NCI-H1694 treated with DMSO at 0.1 percent for 48 hours (cell line): ENCODE measurements at places on chromosomes 12 and 14.

- no peak for DNase-seq
Observed at GRCh38 chr14:55256586-55256985, 14.6 kb upstream of the FBXO34 start.

GRCh38 chr12:46710125-46710743 lies 115.6 kb downstream of the SLC38A4 start:
- DNase-seq = no peak

DNA sequence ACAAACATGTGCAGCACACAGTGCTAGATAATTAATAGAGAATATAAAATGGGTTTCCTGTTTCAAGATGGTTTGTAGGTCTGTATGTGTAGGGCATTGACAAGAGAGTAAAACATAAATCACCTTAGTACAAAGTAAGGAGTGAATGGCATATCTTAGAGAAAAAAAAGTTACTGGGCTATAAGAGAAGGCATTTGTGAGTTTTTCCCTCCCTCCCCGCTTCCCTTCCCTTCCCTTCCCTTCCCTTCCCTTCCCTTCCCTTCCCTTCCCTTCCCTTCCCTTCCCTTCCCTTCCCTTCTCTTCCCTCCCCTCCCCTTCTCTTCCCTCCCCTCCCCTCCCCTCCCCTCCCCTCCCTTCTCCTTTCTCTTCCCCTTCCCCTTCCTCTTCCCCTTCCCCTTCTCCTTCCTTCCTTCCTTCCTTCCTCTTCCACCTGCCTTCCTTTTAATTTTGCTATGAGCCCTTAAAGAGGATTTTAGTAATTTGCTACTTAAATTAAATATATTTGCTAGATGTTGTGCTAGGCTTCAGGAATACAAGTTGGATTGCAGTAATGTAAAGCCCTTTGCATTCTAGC lies 57.1 kb downstream of the LRRK2 start:
- no peak for DNase-seq

DNA sequence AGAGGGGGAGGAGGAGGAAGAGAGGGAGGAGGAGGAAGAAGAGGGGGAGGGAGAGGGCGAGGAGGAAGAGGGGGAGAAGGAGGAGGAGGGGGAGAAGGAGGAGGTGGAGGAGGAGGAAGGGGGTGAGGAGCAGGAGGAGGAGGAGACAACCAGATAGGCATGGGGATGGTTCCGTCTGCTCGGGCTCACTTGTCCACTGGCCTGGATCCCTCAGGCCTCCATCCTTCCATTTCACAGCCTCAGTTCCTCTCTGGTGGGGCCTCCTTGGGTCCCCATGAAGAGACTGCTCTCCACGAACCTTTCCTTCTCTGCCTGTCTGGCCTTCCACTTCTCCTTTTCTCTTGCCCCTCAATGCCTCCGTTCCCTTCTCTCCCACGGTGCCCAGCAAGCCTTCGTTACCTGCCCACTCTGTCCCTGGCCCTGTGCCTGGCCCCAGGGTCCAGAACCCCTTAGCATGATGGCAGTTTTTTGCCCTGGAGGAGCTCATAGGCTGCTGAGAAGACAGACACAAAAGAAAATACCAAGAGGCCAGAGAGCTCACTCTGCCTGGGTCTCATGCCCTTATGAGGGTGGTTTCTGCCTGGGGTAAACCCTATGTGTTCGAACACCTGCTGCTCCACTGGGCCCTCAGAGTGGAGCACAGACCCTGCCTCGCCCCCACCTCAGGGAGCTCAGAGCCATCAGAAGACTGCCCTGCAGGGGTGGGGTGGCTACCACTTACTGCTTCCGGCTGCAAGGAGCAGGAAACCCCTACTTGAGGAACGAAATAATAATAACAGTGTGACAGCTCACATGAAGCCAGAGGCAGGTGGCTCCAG lies 11.7 kb upstream of the CACNA2D4 start:
- DNase-seq = no peak

- DNase-seq = no peak
Observed at GRCh38 chr14:55099756-55100155, 29.3 kb upstream of the LGALS3 start.

- DNase-seq = no peak
Observed at GRCh38 chr12:77696183-77696582, 134.5 kb upstream of the NAV3 start.

- no peak for DNase-seq
Observed at GRCh38 chr12:9933958-9934357, 1.8 kb upstream of the CLEC2A start.
